ENCODE measurements at places on chromosomes 7 and 10. TPM values are rescaled to one million over a fixed set of nuclear protein-coding genes. Genes with fewer than 3 reads are reported as not detected.

DNAH11 gene
- 0.13 TPM for total RNA-seq

TMEM229A gene
- not detected for total RNA-seq

DNA sequence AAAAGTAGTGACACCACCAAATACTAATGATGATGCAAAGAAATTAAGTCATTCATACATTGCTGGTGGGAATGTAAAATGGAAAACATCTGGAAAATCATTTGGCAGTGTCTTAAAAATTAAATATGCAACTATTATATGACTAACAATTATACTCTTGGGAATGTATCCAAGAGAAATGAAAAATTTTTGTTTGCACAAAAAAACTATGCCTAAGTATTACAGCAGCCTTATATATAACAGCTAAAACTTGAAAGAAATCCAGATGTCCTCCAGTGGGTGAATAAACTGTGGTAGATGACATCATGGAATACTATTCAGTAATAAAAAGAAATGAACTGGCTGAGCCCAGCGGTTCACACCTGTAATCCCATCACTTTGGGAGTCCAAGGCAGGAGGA lies 132.0 kb downstream of the NEBL start:
- DNase-seq, result no peak

DNA sequence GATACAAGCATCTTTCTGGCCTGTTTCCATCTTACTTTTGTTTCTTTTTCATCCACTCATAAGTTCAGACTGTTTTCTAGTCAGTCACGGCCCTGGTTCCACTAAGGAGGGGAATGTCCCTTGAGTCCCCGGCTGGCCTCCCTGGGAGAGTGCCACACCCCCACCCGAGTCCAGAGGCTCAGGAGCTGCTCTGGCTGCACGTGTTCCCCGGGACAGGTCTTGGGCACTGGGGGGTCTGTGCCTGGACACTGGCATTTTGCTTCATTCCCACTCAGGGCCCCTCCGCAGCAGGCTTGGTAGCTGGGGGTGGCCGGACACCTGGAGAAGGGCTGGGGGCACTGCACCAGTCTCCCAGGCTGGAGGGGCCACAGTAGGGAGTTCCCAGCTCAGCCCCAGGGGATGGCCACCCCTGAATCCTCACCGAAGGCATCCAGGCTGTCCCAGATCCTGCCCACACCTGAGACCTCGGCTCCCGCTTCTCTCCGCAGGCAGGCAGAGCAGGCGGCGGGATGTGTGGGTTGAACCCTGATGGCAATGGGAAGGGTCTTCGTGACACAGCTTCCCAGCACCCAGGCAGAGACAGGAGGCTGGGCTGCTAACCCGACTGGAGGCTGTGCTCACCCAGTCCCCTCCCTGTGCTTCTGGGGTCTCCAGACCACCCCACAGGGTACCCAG lies 92.3 kb downstream of the BMS1 start:
- no peak for DNase-seq

DNA sequence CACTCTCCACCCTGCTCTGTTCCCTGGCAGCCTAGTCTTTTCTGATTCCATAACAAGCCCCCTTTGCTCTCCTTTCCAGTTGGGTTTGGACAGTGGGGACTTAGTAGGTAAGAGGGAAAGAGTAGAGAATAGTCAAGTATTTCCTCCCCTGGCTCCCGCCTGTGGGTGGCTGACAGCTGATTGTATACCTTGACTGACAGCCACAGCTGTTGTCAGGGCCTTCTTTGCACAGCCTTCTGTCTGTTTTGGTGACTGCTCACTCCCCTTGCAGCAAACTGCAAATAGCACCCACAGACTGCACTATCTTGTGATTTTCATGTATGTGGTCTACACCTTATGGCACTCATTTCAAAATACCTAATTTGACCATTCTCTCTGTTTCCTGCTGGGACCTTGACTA lies 486.3 kb downstream of the ACTR3B start:
- DNase-seq, result no peak

ABCC2 gene
- total RNA-seq, result 0.51 TPM

DNA sequence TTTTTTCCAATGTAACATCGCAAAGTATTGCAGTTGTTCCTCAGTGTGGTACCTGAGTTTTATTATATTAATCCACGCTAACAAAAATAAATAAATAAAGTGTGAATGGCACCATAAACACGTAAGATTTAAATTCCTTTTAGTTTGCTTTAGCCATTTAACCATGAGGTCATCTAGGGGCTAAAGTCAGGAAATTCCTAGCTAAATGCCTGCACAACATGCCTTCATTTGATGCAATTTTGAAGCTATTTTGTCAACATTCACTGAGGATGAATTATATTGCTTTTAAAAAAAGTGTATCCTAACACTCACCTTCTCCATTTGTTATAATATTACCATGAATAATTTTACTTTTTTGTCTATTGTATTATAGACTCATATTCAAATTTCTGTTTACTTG lies 714.4 kb downstream of the GATA3 start:
- DNase-seq, result no peak

Measured in dermis microvascular lymphatic vessel endothelial cell (primary cell).